ENCODE measurements at places on chromosomes 4 and X.
A peak's percentile ranks its signal among the peaks of the same experiment; 100 is the strongest.

DNA sequence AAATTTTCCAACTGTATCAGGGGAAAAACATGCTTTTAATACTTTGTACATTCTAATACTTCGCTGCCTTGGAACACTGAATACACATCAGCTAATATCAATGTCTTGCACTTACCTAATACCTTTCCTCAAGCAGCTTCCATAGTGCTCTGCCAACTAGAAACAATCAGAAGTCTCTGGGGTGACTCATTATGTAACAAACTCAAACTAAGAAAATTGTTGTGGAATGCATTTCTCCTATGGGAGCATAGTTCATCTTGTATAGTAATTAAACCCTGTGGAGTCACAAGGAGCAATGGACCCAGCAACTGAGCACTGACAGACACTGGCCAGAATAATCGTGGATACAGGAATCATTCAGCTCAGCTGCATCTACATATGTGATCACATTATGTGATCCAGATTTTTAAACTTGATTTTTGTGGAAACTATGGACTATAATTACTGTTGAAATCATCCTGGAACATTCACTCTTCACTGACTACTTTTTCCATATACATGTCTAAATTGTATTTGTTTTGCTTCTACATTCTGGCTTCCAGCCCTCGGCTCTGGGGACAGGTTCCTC is 496.9 kb downstream of the TMA16 start:
- no peak for DNase-seq

- DNase-seq = no peak
These were observed 347.3 kb downstream of the SPRY1 start for GRCh38 chr4:123743848-123744247.

DNA sequence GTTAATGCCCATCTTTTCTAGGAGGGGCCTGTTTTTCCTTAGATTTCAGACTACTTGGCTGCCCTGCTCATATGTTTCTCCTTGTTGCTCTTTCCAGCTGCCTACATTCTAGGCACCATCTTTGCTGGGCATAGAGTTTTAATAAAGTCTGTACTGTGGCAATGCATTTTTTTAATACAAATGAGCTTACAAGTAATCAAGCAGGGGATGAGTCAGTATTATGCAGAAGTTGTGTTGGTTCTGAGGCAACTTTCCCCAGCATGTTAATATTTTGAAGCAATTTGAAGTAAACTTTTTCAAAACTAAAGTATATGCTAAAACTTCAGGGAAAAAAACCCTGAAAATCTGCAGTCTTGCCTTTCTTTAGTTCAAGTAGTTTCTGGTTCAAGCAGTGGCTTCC is 372.0 kb upstream of the GATB start:
- no peak for DNase-seq

DNA sequence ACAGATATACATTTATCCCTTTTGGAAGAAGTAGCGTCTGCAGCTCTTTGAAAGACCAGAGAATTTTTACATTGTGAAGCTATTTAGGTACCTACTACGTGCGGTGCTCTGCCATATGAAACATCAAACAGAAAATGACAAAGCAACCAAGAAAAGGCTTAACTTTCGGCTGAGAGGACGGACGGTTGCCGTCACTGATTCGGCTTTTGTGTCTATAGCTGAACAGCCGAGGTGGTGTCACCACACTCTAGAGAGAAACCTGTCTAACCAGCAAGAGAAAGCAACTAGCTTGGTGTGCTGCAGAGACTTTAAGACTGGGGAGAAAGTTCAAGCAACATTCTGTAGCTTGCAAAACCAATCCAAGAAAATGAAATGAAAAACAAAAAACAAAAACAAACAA is 145.5 kb downstream of the SHOX start:
- DNase-seq = no peak

DNA sequence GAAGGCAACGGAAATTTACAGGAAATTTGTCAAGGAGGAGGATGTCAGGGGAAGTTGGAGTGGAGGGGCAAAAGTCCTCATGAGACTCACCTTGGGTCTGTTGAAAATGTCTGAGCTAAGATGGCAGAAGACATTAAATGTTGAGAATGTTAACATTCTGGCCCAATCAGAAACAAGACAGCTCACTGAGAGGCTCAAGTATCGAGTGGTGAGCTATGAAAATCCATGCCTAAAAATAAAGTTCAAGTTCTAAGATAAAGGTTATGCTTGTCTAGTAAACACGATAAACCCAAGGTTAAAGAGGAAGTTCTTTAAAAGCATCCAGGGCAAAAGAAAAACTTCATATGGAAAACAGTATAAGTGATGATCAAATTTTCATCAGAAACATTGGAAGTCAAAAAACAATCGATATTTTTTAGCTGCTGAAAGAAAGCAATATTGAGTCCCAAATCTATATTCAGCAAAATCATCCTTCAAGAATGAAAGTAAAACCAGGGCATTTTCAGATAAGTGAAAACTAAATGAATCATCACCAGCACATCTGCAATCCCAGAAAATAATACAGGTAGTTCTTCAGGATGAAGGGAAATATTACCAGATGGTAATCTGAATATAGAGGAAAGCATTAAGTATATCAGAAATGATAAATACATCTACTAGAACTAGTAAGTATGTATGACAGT is 462.4 kb downstream of the TLL1 start:
- no peak for DNase-seq

DNA sequence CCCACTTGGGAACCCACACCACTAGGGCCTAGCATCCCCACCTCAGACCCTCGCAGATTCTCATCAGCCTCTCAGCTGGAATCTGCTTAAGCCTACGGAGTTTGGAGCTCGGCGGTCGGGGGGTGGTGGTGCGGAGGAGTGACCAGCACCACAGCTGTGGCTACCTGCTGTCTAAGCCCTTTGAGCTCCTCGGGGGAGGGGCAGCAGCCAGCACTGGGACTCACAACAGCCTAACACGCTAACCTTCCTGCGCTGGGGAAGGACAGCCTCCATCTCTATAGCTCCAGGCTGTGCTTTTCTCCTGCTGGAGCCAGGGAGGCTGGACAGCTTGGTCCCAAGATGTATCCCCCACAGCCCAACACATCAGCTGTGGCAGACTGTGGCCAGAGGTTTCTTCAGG is 281.5 kb downstream of the USP46 start:
- no peak for DNase-seq

DNA sequence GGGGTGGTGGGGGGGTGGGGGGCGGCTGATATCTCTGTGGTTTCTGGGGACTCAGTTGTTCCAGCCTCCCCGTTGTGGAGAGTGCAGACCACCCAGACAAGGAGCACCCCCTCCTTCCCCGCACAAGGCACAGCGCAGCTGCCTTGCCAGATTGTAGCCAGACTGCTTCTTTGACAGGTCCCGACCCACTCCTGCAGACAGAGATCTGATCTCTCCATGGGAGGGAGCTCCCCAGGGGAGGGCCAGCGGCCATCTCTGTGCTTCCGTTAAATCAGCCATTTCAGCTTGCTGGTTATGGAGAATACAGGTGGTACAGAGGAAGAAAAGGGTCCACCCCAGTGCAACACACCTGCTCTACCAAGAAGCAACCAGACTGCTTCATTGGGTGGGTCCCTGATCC is 80.8 kb downstream of the FGF16 start:
- no peak for DNase-seq

DNA sequence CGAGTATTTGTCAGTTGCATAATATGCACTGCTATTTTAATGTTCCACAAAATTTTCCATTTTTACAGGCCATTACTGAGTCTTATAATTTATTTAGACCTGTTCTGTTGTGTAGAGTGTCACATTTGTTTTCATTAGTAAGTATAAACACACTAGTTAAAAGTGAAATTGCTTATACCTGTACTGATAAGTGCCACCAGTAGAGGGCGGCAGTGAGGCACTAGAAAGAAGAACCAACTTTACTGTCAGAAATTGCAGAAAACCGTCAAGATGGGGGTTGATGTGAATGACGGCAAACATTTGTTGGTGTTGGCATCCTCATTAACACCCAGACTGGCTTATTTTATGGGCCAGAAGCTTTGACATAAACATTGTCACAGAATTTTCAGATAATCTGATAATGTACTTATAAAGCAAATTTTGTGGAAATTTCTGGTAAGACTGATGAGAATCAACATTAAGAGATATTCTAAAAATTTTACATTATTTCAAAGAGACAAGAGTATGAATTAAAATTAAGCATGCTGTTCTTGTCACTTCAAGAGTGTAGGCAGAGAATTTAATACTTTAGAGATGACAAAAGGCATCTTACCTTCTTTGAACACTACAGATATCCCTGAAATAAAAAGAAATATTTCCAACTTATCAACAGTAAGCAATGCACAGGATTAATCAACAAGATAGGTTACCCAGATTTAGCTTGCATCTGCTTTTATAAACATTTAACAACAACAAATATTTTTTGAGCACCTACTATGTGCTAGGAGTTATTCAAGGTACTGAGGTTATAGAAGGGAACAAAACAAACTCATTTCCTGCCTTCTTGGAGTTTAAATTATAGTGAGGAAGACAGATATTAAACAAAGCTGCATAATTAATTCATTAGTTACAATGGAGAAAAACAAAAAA is 24.9 kb downstream of the ALPK1 start:
- peak; percentile 81 for DNase-seq

DNA sequence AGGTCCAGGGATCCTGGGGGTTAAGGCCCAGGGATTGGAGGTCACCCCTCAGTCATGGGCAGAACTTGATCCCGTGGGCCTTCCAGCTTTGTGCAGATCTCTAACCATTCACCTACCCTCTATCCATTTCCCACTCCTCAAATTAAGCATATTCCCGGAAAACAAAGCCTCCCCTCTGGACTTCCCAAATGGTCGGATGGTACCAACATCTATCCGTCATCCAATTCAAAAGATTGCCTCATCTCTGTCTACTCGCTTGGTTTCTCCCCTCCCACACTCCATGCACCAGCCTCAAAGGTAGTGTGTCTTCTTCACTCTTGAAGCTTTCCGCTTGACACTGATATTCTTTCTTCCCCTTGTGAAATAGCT is 473 bp upstream of the BCLAF3 start:
- DNase-seq = peak; percentile 2

DNA sequence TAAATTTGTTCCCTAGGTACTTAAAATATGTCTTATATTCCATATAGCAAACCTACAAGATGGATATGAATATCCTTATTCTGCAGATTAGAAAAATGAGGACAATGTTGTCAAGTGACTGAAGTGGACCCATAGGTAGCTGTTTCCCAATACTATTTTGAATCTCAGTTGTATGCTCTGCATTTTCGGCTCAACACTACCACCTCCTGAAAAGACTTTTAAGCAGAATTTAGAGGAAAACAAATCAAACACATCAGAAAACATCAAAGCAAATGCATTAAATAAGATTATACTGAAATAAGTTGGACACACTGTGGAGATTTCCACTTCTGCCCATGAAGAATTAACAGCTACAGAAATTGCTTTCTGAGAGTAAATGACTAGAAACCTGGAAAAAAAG is 488.7 kb downstream of the TRIML1 start:
- no peak for DNase-seq

DNA sequence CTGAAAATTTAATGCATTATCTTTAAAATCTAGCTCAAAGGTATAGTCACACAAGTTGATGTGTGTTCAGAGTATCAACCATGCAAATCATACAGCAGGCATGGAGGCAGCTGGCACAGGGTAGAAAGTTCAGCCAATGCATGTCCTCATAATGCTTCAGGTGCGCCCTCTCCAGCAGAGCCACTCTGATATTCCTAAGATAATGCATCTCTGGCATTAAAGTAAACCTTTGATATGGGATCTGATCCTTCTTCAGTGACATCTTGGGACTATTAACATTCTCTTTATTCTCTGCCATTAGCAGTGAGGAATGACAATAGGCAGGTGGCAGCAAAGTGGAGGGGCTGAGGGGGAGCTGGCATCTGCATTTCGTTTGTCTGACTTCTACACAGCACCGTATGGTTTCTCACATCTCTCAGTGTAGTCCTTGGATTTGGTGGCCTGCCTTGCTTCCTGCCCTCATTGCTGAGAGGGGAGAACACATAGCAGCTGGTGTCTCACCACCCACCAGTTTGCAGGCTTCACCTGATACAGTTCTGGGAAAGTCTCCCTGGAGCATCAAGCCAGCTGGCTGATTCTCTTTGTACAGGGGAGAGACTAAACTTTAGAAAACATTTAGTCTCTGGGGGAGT is 168.7 kb upstream of the TBC1D9 start:
- no peak for DNase-seq

GRCh38 chr4:40629401-40630334 is at the start of gene RBM47:
Gene RBM47 (minus strand): TSS chr4:40629864. CDS start chr4:40438893, 190,971 bp downstream.
- peak; percentile 35 for DNase-seq

- DNase-seq = no peak
These were observed 60.4 kb downstream of the CLCN4 start for GRCh38 chrX:10217198-10217597.

DNA sequence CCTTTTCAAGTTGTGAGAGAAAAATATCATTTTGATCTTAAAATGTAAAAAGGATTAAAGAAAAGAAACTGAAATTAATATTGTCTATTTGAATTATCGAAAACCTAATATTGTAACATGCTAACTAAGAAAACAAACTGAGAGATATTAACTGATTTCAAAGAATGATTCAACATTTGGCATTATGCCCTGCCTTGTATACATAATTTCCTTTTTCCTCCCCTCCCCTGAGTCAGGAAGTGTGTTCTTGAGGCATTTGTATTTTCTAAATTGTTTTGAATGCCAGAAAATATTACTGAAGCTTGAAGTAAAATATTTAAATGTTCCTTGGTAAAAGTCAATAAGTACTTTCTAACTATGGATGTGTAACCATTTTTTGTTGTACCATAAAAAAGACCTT is 49.4 kb downstream of the RPS6KA3 start:
- no peak for DNase-seq

DNA sequence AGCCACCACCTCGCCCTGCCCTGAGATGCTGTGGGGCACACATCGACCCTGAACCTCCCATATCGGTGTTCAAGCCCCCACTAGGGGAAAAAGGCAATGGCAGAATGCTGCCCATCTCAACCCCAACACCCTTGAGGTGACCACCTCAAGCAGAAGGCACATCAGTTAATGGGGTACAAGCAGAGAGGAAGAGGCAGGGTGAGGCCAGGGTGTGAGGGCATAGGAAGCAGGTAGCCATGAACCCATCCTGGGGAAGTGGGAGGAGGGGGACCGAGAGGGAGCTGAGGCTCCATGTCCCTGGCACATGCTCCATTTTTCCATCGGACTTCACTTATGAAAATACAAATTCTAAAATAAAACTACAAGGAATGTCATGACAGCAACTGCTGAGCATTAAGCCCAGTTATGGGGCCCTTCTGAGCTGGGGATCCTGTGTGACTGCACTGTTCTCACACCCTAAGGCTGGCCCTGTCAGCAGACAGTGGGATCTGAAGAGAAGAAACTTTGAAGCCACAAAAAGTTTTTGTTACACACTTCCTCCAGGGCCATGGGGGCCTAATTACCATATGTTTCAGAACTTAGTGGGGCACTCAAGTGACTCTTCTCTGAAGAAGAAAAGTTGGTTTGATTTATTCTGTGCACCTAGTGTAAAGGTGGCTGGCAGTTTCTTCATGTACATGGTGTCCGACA is 68.2 kb upstream of the FAM241A start:
- DNase-seq = no peak

DNA sequence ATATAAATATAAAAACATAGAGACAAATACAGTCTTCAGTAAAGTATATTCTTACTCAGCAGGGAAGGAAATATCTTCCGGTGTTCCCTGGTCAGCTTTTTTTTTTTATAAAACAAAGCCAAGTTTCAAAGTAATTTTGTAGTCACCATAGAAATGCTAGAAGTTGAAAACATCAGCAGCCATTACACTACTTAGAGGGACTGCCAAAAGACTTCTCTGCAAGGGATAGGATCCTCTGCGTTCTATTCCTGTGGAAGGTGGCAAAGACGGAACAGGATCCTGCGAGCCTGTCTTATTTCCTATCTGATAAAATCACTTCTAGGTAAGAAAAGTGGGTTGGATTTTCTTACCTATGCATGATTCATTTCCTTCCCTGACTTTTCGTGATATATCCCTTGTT is 19.4 kb downstream of the CLDN22 start:
- no peak for DNase-seq

Measured in stimulated activated CD4-positive, alpha-beta T cell treated with anti-CD3 and anti-CD28 coated beads, Interleukin-2, amount 100 ng/mL, for 24 hours (primary cell).